ENCODE measurements at places on chromosomes 13 and 19.

- peak overlapping the region; percentile 92 for H3K4me3 ChIP-seq
Observed at GRCh38 chr13:27622102-27622820, 569 bp downstream of the POLR1D start.

- H3K27ac ChIP-seq = no peak overlapping the region
- H3K36me3 ChIP-seq = no peaks in the 10 kb centered on the region
- no peak overlapping the region for H3K4me3 ChIP-seq
- peaks cover 29% of the 10 kb centered on the region for H3K27me3 ChIP-seq
Observed at GRCh38 chr13:99398071-99398470, 90.9 kb upstream of the GPR183 start.

GRCh38 chr19:19448238-19448544, 42.7 kb downstream of the GATAD2A start:
- no peak overlapping the region for H3K4me3 ChIP-seq
- H3K27me3 ChIP-seq = no peaks in the 10 kb centered on the region
- peaks cover 49% of the 10 kb centered on the region for H3K4me1 ChIP-seq

- peaks cover 15% of the 10 kb centered on the region for H3K27me3 ChIP-seq
- H3K27ac ChIP-seq = no peak overlapping the region
- H3K36me3 ChIP-seq = no peaks in the 10 kb centered on the region
- peaks cover 5% of the 10 kb centered on the region for H3K4me1 ChIP-seq
- H3K4me3 ChIP-seq = no peak overlapping the region
- DNase-seq = no peak
Observed at GRCh38 chr19:33256261-33256660, 30.6 kb upstream of the SLC7A10 start.

All from HFFc6 (cell line).